T-helper 9 cell (primary cell): ENCODE measurements at places on chromosomes 4 and X.
A peak's percentile ranks its signal among the peaks of the same experiment; 100 is the strongest.

DNA sequence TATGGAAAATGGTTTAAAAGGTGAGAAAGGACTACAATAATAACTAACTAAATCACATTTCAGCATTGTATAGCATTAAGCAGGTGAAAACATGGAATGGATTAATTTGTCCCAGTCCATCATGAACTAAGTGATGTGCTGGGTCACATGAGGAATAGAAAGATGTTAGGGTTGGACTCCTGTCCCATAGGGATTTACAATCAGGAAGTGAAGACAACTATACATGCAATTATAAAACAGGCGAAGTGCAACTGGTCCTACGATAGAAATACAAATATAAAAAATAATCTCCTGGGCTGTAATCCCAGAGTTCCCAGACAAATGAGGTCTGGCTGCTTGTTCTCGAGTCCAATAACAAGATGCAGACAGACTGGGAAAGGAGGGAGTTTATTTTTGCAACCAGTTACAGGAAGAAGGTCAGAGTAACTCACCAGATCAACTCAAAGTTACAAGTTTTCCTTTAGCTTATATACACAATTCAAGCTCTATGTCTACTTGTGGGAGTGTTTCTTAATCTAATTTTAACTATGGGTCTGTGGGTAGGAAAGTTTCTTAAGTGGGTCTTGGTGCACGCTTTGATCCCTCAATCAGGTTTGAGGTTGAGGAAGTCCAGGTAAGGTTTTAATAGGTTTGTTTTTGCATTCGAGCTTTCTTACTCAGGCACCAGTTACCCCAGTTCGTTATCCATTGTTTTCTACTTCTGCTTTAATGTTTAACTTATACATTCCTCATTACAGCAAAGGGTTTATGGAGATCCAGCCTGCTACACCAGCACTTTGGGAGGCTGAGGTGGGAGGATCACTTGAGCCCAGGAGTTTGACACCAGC is 50.1 kb downstream of the IGFBP7 start:
- DNase-seq, result no peak

- DNase-seq, result no peak
Observed at GRCh38 chr4:158581161-158581560, 59.5 kb downstream of the RXFP1 start.

DNA sequence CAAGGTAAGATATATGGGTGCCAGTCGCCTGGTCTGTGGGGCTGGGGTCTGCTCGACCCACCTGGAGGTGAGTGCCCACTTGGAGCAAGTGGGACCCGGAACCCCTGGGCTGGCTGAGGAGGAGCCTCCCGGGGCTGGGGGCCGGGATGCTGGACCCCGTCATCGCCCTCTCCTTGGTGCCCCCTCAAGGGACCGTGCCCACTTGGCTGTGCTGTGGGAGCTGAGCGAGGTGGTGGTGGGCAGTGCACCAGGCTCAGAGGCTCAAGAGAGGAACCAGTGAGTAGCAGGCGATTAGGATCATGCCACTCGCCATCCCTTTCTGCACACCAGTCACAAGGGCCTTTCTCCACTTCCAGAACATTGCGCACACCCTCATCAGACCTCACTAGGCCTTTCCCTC is 203.8 kb upstream of the PSAPL1 start:
- DNase-seq, result no peak

DNA sequence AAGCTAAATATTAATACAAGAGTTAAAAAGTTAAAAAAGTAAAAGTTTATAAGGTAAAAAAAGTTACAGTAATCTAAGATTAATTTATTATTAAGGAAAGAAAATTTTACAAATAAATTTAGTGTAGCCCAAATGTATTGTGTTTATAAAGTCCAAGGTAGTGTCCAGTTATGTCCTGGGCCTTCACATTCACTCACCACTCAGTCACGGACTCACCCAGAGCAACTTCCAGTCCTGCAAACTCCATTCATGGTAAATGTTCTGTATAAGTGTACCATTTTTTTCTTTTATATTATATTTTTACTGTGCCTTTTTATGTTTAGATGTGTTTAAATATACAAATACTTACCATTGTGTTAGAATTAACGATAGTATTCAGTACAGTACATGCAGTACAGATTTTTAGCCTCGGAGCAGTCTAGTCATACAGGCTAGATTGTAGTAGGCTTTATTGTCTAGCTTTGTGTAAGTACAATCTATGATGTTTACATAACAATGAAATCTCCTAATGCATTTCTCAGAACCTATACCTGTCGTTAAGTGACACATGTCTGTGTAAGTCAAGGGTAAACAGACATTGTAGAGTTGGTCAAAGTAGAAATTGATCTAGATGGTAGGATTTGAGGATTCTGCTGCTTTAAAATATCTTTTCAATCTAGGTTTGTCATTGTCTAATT is 197.7 kb downstream of the GC start:
- DNase-seq, result no peak

DNA sequence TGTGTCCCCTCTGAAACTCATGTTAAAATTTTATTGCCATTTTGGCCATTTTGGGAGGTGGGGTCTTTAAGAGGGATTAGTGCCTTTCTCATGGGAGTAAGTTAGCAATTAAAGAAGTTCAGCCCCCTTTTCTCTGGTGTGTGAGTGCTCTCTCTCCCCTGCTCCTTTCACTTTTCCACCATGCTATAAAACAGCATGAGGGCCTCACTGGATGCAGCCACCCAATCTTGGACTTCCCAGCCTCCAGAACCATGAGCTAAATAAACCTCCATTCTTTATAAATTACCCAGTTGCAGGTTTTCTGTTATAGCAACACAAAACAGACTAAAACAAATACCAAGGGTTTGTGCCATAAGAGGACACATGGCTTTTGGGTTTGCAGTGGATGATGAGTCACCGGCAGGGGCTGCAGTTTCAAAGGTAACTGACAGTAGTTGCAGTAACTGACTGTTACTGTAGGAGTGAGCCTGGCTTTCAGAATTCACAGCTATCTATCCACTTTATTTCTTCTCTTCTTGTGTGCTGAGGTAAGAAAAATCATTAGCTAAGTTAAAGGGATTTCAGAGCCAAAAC is 121.5 kb downstream of the PPEF1 start:
- DNase-seq, result no peak

- DNase-seq, result no peak
Observed at GRCh38 chr4:108369035-108369655, 200.4 kb upstream of the LEF1 start.

GRCh38 chr4:148944136-148944838 is 502.1 kb upstream of the NR3C2 start:
- DNase-seq, result no peak

- DNase-seq, result no peak
Observed at GRCh38 chr4:24704149-24704548, 91.2 kb upstream of the SOD3 start.

DNA sequence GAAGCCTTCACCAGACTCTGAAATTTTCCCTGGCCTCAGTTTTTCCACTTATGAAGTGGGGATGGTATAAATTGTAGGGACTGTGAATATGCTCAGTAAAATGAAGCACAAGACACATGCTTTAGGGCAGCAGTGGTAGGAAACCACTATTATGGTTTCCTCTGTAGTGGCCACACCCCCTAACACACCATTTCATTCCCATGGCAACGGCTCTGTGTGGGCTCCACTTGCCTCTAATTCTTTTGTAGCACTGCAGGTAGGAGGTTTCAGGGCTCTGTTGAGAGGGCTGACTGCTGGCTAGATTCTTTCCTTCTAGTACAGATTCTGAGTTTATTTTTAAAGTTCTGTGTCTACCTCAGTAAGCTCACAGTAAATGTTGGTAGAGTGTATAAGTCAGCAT is 3.5 kb upstream of the VMA21 start:
- DNase-seq, result peak; percentile 31
